ENCODE measurements at places on chromosomes 11 and 22.

GRCh38 chr22:45585437-45585755, 82.7 kb downstream of the FBLN1 start:
- no peak for DNase-seq

DNA sequence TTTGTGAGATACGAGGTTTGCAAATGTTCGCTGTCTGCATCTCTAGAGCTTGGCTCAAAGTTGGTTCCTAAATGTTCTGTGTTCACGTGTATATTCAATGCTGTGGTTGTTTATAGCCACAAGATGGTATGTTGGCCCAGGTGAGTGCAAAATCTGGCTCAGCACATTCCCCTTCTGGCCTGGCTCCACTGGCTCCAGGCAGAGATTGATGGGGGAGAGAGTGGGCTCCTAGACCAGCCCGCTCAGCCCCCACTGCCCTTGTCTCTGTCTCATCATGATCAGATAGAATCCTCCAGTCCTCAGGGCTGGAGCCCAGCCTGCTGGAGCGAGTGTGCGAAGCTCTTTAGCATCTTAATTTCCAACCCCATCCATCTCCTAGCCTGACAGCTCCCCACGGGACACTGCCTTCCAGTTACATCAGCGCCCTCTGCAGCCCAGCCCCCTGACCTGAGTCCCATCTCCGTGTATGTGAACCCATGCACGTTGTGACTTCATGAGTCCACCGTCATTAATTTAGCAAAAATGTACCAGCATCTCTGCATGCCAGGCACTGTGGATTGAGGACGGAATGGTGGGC, 2.0 kb downstream of the P2RX3 start:
- no peak for DNase-seq

- DNase-seq = no peak
These were observed 4.6 kb upstream of the TMEM123 start for GRCh38 chr11:102457056-102457677.

DNA sequence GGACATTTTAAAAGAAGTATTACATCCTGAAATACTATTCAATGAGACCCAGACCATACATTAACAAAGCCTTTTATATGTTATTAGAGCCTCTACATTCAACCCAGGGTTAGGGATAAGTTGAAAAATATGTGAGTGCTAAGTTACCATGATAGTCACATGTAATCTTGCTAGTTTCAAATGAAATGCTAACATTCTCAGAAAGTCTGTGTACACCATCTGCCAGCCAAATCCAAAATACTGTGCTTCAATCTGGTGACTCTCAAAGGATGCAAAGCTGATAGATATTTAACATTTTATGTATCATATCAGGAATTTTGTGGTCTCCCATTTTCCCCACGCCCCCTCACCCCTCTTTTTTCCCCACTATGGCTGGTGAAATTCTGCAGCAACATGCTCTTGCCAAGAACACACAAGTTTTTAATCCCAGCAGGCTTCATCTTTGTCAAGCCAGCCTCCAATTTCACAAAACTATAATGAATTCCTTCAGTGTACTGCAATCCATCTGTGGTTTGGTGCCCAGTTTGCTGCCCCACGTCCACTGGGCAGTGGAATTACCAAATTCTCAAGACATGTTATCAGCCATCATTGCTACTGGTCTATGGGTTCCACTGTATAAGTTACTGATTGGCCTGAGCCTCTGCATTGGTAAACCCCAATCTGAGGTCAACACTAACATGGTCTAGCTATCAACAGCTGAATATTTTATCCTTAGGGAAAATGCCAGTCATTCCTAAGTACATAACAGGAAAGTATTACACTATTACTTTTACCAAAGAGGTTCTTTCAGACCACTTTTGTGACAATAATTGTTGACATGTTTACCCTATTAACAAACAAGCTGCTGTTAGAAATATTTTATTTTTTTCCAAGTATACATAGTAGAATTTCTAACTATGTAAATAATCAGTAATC, 1.5 kb upstream of the PICALM start:
- no peak for DNase-seq
